ENCODE measurements at places on chromosomes 11 and 22. TPM values are rescaled to one million over a fixed set of nuclear protein-coding genes. Genes with fewer than 3 reads are reported as not detected.

The C11orf86 gene
- total RNA-seq, result not detected

The C22orf23 gene
- 0.30 TPM for total RNA-seq

The SBF1 gene
- total RNA-seq, result 46.6 TPM

DNA sequence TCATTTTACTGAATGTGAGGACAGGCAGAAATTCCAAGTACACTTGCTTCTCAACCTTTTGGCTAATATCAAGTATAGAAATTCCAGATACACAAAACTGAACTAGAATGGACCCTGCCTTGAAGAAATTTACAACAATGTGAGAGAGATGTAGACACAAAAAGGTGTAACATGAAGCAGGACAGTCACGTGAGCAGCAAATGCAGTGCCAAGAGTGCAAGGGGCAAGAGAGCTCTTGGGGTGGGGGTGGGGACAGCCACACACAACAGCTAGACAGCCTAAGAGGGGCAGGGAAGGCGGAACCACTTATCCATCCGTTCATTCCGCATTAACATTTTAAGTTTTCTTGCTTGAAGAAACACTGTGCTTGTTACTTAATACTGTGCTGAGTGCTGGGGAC is 28.9 kb downstream of the PLEKHA7 start:
- DNase-seq, result no peak

GRCh38 chr11:111229604-111230003 is 15.9 kb upstream of the POU2AF2 start:
- DNase-seq, result no peak

The MYH9 gene
- total RNA-seq, result 138 TPM

DNA sequence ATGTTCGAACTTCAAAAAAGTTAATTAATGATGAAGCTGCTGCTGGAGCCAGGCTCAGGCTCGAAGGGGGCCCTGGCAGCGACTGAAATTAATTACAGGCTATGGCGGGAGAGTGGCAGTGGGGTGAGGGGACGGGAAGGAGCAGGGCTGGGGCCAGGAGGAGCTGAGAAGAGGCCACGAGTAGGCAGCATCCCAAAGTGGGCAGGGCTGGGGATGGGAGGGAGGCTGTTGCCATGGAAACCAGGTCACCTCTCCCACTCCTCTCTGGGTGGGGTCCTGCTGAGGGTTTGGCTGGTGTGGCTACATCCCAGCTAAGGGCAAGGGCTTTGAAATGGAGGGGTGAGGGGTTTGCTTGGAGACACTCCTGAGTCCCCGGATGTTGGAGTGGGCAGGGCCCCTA is 23.9 kb downstream of the CACNA1I start:
- no peak for DNase-seq

- DNase-seq, result no peak
These were observed 38.1 kb downstream of the DBX1 start for GRCh38 chr11:20122131-20122530.

GRCh38 chr11:59801981-59802638 is 8.5 kb downstream of the MRPL16 start:
- no peak for DNase-seq

The CALCA gene
- not detected for total RNA-seq

DNA sequence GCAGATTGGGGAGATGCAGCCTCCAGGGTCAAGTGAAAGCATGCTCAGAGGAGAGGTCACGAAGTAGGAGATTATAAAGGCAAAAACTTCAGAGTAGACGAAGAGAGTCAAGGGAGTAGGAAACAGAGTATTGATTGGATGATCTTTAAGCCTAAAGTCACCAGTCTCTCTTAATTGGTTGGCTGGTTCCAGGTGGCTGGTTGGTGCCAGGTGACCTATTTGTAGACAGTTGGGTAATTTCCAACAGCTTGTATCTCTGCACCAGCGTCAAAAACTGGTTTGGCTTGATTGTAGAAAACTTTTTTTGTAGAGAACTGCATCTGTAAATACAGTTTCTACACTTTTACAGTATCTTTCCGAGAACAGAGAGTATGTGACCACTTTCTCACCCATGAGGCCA is 75.7 kb upstream of the CCDC90B start:
- no peak for DNase-seq

- no peak for DNase-seq
These were observed 126.6 kb downstream of the BCR start for GRCh38 chr22:23306926-23307325.

DNA sequence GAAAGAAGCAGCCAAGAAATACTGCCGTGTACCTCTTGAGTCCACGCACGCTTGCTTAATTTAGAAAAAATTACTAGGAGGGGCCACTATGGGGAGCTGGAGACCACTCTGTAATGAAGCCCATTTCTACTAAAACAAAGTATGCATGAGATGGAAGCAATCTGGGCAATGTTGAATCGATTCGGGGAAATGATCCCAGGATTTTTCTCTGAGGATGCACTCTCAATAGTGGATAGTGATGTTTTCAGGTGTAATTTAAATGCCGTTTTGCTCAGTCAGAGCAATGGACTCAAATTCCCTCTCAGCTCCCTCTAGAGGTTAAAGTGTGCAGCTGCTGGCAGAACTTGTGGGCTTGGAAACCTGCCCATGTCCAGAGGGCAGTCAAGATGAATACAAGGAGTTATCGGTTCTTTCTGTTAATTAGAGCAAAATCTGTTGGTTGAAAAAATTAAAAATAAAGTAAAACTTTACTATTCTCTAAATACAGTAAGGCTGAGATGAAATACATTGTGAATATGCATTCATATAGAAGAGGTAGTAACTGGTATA is 64.1 kb downstream of the ME3 start:
- peak; percentile 76 for DNase-seq

The RAB3IL1 gene
- total RNA-seq, result 10.8 TPM

DNA sequence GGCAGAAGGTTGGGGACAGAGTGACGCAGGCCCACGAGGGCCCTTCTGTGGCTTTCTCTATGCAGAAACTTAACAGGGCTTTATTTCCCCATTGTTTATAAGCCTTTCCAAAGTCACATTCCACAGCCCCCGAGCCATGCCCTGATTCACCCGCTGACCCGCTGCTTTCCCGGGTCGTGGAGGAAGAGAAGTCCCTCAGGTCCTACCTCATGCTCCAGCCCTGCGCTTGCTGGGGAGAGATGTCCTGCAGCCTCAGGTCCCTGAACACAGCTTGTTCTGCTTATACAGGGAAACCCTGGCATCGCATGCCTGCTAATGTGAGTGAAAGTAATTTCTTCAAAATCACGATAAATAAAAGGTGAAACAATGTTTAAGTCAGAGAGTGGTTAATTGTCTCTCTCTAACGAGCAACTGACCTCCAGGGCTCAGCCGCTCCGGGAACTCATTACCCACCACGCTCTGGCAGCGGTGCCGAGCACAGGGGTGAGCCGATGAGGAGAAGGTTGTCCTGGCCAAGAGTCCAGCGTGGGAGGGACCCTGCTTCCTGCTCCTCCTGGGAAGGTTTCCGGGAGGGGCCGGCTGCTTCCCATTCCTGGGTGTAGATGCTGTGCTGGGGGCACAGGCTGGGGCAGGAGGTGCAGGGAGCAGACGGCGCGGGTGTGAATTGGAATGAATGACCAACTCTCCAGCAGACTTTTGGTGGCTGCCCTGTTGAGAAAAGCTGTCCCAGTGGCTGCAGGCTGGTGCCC is 595.2 kb downstream of the BRD1 start:
- DNase-seq, result no peak

DNA sequence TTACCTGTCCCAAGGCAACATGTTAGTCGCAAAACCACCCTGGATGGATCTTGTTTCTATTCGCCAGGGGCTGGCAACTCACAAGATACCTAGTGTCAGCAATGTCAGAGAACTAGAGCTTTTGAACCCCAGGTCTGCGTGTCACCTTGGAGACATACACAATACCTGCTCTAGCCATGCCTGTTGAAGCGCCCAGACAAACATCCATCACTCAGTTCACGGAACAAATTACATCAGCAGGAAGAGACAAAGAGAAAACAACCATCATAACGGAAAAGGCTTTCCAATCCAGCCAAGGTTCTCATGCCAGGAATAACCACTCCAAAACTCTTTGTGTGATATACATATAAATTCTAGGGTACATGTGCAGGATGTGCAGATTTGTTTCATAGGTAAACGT is 2.2 kb downstream of the CD59 start:
- no peak for DNase-seq

DNA sequence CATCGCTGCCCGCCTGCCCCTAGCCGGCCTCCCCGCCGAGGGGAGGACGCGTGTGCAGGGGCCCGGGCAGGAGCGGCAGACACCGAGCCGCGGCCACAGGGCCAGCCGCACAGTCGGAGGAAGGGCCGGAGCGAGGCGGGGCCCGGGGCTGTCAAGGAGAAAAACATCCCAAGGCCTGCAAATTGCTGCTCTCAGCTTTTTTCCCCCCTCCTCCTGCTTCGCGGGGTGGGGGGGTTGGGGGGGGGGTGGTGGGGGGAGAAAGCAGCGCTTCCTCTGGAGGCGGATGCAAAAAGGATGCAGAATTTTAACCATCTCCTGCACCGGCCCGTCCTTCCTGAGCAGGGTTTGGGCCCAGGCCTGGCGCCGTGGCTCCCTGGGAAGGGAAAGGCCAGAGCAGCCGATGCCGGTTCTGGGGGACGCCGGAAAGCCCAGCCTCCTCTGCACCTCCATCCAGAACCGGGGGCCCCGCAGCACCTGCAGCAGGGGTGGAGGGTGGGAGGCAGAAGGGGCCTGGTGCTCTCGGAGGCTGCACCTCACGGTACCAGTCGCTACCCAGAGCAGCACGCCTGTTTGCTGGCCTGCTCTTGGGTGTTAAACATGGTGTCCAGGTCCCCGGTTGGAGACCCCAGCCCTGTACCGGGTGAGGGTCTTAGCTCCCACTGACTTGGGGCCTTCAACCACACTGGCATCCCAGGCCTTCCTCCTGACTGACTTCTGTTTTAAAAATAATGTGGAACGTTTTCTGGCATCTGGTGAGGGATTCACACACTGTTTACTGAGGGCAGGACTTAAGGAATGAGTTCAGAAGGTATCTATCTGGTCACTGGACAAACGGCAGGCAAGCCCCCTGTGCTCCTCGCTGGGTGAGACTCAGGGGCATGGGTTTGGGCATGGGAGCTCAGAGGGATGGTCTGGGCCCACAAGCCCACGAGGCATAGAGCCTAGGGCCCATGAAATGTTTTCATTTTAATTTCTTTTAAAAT is 77.4 kb upstream of the WNT7B start:
- peak; percentile 89 for DNase-seq

The CBX7 gene
- total RNA-seq, result 69.9 TPM

DNA sequence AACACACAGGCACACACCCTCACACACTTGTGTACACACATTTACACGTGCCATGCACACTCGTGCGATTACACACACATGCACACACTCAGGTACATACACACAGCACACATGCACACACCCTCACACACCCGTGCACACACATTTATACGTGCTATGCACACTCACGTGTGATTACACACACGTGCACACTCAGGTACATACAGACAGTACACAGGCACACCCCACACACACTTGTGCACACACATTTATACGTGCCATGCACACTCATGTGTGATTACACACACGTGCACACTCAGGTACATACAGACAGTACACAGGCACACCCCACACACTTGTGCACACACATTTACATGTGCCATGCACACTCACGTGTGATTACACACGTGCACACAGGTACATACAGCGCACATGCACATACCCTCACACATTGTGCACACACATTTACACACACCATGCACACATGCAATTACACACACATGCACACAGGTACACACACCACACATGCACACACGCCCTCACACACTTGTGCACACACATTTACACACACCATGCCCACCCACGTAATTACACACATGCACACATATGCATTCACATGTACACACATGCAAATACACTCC is 4.6 kb downstream of the IFITM10 start:
- DNase-seq, result no peak

DNA sequence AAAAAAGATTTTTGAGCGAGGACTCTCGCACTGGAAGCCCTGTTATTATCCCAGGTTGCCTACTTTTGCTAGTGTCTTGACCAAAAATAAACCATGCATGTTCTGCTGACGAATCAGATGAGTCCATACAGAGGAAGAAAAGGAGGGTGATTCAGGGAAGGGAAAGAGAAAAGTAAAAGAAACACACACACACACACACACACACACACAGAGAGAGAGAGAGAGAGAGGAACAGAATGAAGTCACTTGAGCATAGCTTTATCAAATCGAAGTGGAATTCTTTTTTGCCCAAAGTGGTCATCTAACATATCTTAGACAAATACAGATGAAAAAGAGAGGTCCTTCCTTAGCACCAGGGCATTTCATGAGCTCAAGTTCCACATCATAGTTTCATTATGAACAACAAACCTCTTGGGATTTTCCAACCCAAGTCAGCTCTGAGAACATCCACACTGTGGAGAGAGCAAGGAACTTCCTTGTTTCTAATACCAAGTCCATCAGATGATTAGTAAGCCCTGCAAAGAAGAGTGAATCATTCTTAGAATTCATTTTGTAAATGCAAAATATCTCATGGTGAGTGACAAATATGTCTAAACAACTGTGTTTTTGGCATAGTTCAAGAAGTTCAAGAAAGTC is 7.7 kb upstream of the MMP12 start:
- no peak for DNase-seq

The CSF2RB gene
- 2.2 TPM for total RNA-seq

GRCh38 chr22:41822317-41823057 is 10.4 kb upstream of the SREBF2 start:
- DNase-seq, result no peak

- DNase-seq, result no peak
These were observed 16.8 kb upstream of the IGLL5 start for GRCh38 chr22:22870577-22871404.

GRCh38 chr11:64923151-64923661 is 1.3 kb upstream of the PPP2R5B start:
- DNase-seq, result no peak

DNA sequence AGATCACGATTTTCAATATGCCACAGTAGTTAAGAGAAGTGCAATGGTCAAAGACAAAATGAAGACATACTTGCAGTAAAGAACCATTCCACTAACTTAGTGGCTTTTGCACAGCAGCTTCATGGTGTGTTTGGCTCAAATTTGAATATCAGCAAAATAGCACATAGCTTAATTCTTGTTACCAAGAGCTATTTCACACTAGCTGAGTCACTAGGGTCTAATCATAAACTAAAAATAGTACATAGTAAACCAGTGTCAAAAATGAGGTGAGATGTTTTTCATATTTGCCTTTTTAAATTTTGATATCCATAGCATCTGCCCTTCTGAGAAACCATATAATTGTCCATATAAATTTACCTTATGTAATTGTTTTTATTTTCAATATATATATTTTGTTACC is 325.0 kb upstream of the LUZP2 start:
- no peak for DNase-seq

DNA sequence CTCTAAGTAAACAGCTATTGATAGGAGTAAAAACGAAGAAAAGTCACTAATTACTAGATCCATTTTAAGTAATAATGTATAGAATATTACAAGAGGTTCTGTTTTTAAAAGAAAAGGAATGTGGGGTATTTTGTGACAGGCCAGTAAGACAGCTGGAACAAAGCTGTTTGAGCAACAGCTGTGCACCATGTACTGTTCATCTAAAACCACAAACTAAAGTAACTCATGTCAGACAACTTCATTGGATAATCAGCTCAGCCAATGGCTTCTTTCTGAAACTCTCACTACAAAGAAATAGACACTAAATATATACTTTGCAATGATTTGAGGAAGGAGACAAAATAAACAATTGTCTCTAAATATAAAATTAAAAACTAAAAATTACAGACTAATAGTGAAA is 16.1 kb downstream of the RRAS2 start:
- DNase-seq, result no peak

Data from Right ventricle myocardium superior (tissue), 1 donor.